ENCODE measurements at places on chromosomes 3 and 15.

DNA sequence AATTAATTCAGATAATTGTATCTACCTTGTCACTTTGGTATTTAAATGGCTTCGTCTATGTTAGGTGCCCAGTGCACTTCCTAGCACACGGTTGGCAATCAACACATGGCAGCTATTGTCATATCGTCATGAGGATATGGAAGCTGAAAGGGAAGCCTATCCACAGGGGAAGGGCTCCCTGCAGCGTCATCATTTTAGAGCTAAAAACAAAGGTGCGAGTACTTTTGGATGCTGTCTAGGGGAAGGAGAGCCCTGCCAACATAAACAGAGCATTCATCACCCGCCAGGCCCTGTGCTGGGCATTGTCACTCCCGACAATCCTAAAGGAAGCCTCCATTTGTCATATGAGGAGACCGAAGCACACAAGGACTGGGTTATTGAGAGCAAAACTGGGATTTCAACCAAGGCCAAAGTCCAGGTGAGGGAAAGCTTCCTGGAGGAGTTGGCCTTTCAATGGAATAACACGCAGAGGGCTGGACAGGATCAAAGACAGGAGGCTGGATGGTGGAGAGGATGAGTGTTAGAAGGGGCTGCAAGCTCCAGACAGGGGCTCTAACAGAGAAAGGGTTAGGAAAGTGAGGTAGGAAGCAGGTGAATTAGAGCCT lies 8.0 kb upstream of the PARL start:
- DNase-seq = no peak

DNA sequence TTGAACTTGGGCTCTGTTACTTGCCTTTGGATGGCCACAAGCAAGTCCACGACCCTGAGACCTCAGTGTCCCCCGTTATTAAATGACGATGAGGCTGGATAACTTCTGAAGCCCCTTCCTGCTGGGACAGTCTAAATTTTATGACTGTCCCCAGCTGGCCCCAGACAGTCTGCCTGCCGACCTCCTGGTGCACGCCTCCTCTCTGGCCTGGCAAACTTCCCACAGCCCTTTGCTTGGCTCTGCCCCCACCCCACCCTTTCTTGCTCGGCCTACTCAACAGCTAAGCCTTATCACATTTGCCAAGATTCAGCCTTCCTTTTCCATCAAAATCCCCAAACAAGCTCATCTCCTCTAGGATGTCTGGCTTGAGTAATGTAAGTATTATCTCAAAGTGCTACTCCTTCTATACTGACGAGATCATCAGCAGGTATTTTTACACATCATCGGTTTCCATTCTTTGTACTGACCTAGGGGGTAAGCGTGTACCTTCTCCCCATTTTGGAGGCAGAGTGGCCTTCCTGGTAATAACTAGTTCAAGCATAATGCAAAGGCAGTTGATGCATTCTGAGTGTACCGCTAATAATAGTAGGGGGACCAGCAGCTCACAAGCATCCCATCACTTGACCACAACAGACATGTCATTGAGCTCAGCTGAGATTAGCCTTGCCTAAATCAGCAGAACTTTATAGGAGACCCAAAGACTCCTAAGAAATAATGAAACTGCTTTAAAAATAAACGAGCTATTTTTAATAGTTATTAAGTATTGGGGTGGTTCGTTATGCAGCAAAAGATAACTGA lies 120.8 kb upstream of the HACD2 start:
- no peak for DNase-seq

GRCh38 chr3:53199834-53200233 lies 38.8 kb downstream of the PRKCD start:
- DNase-seq = no peak

- DNase-seq = no peak
Observed at GRCh38 chr15:45442507-45443135, 64.3 kb upstream of the GATM start.

GRCh38 chr3:23198801-23199200 lies 4.3 kb upstream of the UBE2E2 start:
- DNase-seq = no peak

- DNase-seq = no peak
Observed at GRCh38 chr3:134092208-134092701, 62.5 kb upstream of the SLCO2A1 start.

- no peak for DNase-seq
Observed at GRCh38 chr3:105352976-105353375, 13.7 kb upstream of the ALCAM start.

DNA sequence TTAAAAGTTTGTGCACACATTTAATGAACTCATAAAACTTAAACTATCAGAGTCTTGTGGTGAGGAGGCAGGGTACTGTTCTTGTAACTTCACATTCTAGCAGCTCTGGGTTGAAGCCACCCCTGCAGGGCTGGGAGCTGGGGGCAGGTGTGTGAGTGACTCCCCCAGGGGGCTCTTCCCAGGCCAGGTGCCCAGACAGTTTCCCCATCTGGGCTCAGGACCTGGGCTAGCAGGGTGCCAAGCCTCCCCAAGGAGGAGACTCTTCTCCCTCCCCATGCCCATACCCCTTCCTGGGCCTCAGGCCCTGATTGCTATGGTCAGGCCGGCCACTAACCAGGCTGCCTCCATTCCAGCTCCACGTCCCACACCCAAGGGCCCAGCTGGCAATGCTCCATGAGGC lies 22.0 kb upstream of the CHCHD6 start:
- DNase-seq = no peak

DNA sequence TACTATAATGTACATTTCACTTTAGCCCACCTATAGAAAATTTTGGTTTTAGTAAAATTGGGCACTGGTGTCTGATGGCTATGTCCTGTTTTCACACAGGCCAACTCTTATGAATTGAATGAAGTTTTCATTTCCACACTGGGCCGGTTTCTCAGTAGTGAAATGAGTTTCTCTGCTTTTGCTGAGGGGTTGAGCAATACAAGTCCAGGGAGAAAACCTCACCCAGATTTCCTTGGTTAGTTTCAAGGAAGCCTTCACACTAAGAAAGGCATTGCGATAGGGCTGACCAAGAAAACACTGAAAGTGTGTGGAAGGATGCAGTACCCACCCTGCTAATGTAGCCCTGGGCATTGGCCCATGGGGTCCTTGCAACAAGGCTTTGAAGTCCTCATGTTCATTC lies 331.5 kb upstream of the CFAP20DC start:
- no peak for DNase-seq

GRCh38 chr3:158269942-158270341 lies 160.1 kb downstream of the RSRC1 start:
- no peak for DNase-seq

DNA sequence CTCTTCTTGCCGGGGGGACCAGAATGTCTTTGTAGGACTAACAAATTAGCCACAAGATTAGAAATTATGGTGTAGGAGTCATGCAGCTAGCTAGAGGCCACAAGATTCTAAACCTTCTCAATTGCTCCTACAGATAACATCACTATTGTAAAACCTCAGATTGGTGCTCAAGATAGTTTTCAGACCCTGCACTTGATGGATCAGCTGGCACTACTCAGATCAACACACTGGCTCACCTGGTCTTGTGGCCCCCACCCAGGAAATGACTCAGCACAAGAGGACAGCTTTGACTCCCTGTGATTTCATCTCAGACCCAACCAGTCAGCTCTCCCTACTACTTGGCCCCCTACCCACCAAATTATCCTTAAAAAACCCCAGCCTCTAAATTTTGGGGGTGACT lies 124.1 kb upstream of the RASGRP1 start:
- DNase-seq = no peak

GRCh38 chr3:45545476-45545875 lies 49.1 kb upstream of the LIMD1 start:
- DNase-seq = no peak

- DNase-seq = no peak
Observed at GRCh38 chr3:37729119-37729518, 132.6 kb upstream of the CTDSPL start.

GRCh38 chr15:74045636-74046274 lies 36.6 kb downstream of the GOLGA6A start:
- DNase-seq = no peak

DNA sequence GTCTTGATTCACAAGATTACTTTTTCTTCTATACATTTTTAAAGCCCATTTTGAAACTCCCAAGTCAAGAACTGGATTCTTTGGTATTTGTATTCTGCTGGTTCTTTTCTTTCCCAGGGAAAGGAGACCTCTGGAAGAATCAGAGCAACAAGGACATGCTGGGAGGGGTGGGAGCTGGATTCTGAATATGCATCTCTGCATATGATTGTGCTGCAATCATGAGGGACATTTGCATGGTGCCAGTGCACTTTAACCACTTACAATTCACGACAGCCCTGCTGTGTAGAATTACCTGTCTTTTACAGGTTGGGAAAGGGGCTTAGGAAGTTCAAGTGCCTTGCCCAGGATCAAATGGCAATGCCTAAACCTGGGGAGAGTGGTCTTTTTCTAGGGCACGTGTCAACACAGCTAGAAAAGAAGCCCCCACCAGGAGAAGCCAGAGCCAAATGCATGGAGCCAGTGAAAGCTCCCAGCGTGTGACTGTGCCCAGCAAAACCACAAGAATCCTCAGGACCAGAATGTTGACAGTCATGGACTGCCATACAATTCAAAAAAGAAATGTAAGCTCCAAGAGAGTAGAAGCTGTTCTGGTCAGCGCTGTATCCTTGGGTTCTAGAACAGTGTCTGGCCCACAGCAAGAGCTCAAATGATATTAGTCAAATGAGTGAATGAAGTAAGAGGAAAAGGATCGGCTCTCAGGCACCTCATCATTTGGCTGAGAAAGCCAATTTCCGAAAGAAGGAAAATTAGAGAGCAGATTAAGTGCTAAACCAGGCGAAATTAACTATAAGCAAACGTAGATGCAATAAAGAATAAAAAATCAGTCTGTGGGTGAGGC lies 84.5 kb upstream of the MEF2A start:
- DNase-seq = no peak

GRCh38 chr3:69051756-69052471 lies at the start of gene TMF1:
TMF1 (minus strand) TSS chr3:69052333; CDS start chr3:69052086, 247 bp downstream.
- peak; percentile 95 for DNase-seq

- peak; percentile 12 for DNase-seq
Observed at GRCh38 chr15:89383365-89384175, 48.9 kb upstream of the POLG start.

DNA sequence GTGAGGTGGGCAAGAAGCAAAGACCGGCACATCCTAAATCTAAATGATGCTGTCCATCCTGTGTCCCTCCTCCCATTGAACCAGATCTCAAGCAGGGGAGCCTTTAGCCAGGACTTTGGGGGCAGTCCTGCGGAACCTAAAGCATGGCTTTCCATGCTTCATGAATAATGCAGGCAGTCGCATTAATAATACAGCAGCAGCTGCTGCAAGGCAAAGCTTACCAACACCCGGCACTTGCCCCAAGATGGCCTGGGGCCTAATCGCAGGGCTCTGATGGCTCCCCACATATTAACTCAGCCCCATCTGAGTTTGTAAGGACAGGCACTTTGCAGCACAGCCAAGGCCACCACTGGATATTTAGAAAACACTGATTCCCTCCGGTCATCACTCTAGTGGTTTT lies 114.4 kb downstream of the NTRK3 start:
- no peak for DNase-seq

- no peak for DNase-seq
Observed at GRCh38 chr3:85709346-85709892, 750.6 kb downstream of the CADM2 start.

DNA sequence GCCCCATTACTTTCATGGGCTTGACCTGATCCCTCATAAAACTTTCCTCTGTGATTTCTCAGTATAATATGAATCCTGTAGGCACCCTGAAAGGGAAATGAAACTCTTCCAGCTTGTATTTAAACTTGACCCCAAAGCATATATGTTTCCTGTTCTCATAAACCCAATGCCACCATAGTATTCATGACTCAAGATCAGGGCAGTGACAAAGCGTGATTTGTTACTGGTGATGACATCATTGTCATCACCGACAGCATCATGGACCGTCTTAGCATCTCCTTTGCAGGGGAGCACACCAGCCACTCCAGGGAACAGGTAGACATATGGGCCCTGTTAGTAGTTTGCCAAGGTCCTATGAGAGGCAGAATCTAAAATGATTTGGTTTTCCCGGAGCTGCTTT lies 741.2 kb downstream of the NR2F2 start:
- no peak for DNase-seq

- DNase-seq = peak; percentile 24
Observed at GRCh38 chr15:27592036-27592760, 506.9 kb downstream of the OCA2 start.

DNA sequence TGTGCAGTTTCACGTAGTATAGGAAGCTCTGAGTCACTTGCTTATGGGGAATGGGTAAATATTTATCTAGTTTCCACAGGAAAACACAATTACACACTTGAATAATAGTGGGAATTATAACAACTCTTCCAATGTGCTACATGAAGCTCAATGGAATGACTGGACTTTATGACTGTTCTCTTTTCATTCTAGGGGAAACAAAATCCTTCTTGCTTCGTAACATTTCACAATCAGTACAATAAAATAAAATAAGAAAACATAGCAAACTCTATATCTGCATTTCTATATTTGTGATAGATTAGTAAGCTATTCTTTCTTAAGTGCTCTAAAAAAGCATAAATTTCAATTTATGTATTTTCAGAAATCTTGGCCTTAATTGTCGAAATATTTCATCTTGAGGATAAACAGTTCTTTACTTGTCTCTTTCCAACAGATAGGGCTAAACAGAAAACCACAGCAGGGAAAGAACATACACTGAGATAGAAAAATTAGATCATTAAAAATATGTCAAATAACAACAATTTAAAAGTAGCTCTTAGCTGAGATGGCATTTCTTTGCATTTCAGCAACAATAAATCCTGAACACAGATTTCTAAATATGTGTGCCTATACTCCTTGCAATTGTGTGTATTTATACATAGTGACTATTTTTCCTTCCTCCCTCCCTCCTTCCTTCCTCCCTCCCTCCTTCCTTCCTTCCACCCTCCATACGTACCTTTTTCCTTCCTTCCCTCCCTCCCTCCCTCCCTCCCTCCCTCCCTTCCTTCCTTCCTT lies 395.5 kb upstream of the KCNMB2 start:
- DNase-seq = peak; percentile 76

DNA sequence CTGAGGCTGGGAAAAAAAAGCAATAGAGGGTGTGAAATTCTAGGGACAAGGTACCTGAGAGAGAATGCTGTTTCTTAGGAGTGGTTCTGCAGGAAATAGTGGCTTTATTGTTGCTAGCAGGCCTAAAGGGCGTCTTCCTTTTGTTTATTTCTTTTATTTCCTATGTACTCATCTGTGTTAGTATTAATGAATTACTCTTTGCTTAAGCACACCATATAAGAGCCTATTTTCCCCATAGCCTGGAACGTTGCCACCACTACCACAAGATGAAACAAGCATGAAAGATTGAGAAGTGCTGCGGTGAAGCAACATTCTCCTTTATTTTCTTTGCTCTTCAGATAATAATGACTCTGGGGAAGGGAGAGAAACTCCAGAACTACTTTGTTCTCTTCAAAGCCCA lies 21.3 kb upstream of the GOLIM4 start:
- DNase-seq = no peak

DNA sequence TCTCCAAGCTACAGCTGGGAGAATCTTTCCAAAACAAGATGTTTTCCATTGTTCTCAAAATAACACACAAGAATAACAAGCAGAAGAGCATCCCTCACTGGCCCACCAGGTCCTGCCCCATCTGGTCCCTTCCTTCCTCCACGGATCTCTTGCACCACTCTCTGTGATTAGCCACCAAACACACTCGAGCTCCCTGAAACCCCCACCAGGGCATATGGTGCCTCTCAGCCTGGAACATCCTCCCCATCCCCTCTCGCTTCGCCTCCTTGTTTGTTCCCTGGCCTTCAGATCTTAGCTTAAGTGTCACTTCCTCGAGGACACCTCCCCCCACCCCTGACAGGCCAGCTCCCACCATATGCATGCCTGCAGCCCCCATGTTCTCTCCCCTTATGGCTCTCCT lies 496.6 kb upstream of the PROK2 start:
- no peak for DNase-seq

GRCh38 chr15:58185439-58185838 lies 47.3 kb downstream of the AQP9 start:
- DNase-seq = no peak
